ENCODE measurements at places on chromosomes 16 and 17. TPM values are rescaled to one million over a fixed set of nuclear protein-coding genes. Genes with fewer than 3 reads are reported as not detected.

SLC5A10 gene
- total RNA-seq: not detected

CLEC18A gene
- 0.66 TPM for total RNA-seq

TSR1 gene
- 47.1 TPM for total RNA-seq

USP43 gene
- 0.43 TPM for total RNA-seq

DEXI gene
- total RNA-seq: 51.1 TPM

ASGR2 gene
- total RNA-seq: not detected

PLXDC1 gene
- total RNA-seq: 0.22 TPM

SLC39A11 gene
- 27.1 TPM for total RNA-seq

VAC14 gene
- total RNA-seq: 88.6 TPM

KRT40 gene
- total RNA-seq: 0.14 TPM

ASPHD1 gene
- total RNA-seq: 9.2 TPM

RPGRIP1L gene
- total RNA-seq: 14.7 TPM

DNAI2 gene
- total RNA-seq: not detected

ABCC6 gene
- total RNA-seq: 0.29 TPM

CA7 gene
- total RNA-seq: not detected

AIPL1 gene
- total RNA-seq: not detected

PVALEF gene
- total RNA-seq: not detected

ABCA10 gene
- 2.2 TPM for total RNA-seq

PSMD7 gene
- total RNA-seq: 96.4 TPM

GNG13 gene
- total RNA-seq: not detected

TBCD gene
- 36.9 TPM for total RNA-seq

PIMREG gene
- total RNA-seq: 24.6 TPM

BPTF gene
- 61.4 TPM for total RNA-seq

C16orf46 gene
- total RNA-seq: 0.57 TPM

MPP2 gene
- total RNA-seq: 0.43 TPM

OR1F1 gene
- not detected for total RNA-seq

MAZ gene
- 176 TPM for total RNA-seq

RNF112 gene
- 0.22 TPM for total RNA-seq

KCNJ18 gene
- total RNA-seq: not detected

CDC6 gene
- total RNA-seq: 33.7 TPM

FOXC2 gene
- total RNA-seq: not detected

SLC5A2 gene
- total RNA-seq: not detected

SPATA32 gene
- not detected for total RNA-seq

CXCL16 gene
- 0.57 TPM for total RNA-seq

SLC47A2 gene
- not detected for total RNA-seq

HOXB7 gene
- 0.66 TPM for total RNA-seq

NHLRC4 gene
- 2.6 TPM for total RNA-seq

MEIOC gene
- total RNA-seq: not detected

TMEM235 gene
- total RNA-seq: not detected

PRKCB gene
- not detected for total RNA-seq

SP6 gene
- total RNA-seq: 0.22 TPM

SCNN1B gene
- not detected for total RNA-seq

SALL1 gene
- total RNA-seq: 0.22 TPM

CCDC154 gene
- total RNA-seq: 0.14 TPM

CA5A gene
- not detected for total RNA-seq

TMC7 gene
- total RNA-seq: 0.22 TPM

HIGD1B gene
- total RNA-seq: not detected

TUBB3 gene
- 360 TPM for total RNA-seq

IL21R gene
- total RNA-seq: 0.14 TPM

GRAPL gene
- not detected for total RNA-seq

PABPN1L gene
- not detected for total RNA-seq

HBA2 gene
- total RNA-seq: not detected

CTF1 gene
- 4.4 TPM for total RNA-seq

CAPNS2 gene
- total RNA-seq: 0.88 TPM

KRT33B gene
- total RNA-seq: not detected

ADAD2 gene
- not detected for total RNA-seq

RAI1 gene
- total RNA-seq: 26.5 TPM

CRHR1 gene
- total RNA-seq: not detected
